ENCODE measurements at places on chromosomes 2 and 18.
A peak's percentile ranks its signal among the peaks of the same experiment; 100 is the strongest.

DNA sequence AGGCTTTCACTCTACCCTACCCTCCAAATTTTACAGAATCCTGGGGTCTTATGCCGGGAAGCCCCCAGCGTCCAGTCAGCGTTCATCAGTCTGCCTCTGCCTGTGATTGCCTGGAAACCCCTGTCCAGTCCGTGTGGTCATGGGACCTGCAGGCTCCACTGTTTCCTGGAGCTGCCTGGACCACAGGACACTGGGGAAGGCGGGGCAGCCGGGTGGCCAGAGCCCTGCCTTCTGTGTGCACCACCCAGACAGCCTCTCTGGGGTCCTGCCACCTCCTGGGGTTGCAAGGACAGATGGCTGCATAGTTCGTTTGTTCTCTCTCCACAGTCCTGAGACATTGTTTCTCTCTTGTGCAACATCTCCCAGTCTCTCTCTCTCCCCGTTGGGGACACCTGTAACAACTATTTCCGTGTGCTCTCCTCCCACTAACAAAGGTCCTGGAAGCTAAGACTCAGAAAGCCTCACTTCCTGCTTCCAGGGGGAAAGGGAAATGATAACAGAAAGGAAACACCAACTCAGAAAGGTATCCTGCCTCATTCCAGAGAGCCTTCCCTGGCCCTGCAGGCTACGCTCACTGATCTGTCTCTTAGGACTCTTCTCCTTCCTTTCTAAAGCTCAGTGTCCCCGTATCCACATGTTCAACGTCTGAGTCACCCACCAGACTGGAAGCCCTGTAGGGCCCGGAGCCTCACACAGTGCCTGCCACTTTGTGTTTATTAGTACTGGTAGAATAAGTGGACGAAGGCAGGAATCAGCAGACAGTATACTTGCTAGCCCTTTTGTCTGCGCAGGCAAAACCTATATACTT lies 192.8 kb upstream of the RAB12 start:
- no peak for DNase-seq

DNA sequence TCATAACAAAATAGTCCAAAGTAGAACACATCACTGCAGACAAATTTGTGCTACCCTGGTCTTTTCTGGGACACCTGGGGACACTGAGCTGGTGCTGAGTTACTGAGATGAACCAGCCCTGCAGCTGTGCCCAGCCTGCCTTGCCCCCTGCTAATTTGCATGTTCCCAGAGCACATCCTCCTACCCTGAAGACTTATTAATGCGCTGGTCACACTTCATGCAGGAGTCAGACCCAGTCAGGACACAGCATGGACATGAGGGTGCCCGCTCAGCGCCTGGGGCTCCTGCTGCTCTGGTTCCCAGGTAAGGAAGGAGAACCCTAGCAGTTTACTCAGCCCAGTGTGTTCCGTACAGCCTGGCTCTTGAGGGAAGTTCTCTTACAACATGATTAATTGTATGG lies 1518.3 kb downstream of the RPIA start:
- DNase-seq: no peak

- no peak for DNase-seq
These were observed 107.1 kb upstream of the TCF4 start for GRCh38 chr18:55695091-55695490.

- no peak for DNase-seq
These were observed 9.4 kb downstream of the GPD2 start for GRCh38 chr2:156445296-156446220.

DNA sequence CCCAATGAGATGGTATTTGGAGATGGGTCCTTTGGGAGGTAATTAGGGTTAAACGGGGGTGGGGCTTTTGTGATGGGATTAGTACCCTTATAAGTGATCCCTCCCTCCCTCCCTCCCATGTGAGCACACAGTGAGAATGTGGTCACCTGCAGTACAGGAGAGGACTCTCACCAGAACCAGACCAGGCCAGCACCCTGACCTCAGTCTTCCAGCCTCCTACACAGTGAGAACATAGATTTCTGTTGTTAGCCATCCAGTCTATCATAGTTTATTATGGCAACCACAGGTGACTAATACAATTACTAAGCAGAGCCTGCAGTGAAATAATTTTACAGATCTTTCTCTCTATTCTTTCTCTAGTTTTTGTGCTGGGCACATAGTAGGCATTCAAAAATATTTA lies 137.7 kb upstream of the PKDCC start:
- no peak for DNase-seq

DNA sequence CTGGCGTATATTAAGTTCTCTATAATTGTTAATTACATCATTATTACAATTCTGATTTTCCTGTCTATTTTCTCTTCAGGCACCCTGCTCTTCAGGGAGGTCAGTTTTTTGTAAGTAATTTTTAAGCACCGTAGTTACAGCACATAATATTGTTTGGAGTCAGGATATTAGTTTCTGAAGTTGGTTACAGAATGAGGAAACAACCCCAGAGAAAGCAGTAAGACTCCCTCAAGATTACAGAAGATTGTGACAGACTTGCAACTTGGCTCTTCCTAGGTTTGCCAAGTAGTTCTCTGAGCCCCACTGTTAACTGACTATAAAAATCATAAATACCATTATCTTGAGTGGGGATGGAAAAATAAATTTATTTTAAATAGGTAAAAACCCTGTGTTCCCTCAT lies 921 bp downstream of the RPE start:
- no peak for DNase-seq

DNA sequence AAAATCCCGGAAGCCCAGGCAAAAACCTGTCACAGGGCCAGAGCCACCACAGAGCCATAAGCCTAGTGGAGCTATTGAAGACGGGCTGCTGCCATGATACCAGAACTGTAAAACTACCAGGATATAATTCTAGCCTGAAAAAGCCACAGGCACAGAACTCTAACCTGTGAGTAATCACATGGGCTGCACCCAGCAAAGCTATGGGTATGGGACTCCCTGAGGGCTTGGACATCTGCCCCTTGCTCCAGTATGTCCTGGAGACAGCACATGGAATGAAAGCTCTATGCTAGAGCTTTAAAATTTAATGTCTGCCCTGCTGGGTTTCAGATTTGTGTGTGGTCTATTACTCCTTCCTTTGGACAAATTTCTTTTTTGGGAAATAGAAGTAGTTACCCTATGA lies 2183.6 kb upstream of the CELF4 start:
- no peak for DNase-seq

DNA sequence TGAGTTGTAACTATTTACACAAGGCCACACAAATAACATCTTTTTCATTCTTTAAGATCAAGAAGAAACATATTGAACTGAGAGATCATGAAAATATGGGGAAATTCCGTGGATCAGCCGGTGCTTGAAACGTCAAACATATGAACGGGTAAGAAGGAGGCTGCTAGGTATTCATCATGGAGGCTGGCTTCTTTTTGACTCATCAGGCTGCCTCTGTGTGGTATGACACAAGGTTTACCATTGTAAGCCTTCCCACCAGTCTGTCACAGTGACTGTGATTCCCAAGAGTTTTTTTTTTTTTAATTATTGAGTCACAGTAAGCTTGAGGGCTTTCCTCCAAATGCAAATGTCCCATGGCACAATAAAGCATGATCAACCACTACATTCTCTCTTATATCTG lies 506.9 kb downstream of the BCL11A start:
- no peak for DNase-seq

GRCh38 chr2:223832241-223832903 lies 5.0 kb downstream of the AP1S3 start:
- DNase-seq: no peak

GRCh38 chr2:134107402-134107801 lies 146.5 kb upstream of the MGAT5 start:
- no peak for DNase-seq

DNA sequence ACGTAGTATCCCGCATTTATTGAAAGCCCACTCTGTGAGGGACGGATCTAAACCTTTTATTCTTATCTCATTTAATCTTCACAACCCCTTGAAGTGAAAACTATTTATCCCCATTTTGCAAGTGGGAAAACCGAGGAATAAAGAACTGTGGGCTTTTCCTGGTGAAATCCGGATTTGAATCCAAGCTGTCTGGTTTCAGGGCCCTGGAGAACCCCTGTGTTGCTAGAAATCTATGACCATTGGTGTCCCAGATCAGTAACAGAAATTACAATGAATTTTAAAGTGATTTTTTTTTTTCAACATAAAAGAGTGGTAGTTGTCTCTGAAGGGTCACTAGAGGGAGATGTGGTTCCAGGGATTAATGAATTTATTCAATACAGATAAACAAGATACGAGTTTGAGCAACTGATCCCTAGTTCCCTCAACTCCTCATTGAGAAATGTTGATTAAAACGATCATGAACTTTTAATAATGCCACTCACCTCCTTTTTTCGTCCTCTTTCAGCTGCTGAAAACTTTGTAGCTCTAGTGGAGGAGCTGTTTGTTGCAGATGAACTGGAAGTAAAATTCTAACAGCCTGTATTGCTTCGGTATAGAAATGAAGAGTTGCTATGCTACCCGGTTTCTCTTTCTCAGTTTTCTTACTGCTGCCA lies 940 bp downstream of the XRCC5 start:
- DNase-seq: peak; percentile 46

DNA sequence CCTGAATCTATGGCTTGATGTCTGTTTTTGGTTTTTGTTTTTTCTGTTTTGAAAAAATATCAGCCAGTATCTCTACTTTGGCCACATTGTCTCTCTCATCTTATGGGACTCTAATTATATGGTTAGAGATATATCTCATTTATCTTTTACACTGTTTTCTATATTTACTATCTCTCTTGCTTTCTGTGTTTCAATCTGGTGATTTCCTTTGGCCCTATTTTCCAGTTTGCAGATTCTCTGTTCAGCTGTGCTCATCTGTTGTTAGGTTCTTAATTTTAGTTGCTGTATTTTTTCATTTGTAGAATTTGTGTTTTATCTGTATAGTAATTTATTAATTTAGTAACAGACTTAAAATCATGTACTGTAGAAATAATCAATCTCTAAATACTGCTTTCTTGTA lies 41.3 kb upstream of the ELAC1 start:
- no peak for DNase-seq

DNA sequence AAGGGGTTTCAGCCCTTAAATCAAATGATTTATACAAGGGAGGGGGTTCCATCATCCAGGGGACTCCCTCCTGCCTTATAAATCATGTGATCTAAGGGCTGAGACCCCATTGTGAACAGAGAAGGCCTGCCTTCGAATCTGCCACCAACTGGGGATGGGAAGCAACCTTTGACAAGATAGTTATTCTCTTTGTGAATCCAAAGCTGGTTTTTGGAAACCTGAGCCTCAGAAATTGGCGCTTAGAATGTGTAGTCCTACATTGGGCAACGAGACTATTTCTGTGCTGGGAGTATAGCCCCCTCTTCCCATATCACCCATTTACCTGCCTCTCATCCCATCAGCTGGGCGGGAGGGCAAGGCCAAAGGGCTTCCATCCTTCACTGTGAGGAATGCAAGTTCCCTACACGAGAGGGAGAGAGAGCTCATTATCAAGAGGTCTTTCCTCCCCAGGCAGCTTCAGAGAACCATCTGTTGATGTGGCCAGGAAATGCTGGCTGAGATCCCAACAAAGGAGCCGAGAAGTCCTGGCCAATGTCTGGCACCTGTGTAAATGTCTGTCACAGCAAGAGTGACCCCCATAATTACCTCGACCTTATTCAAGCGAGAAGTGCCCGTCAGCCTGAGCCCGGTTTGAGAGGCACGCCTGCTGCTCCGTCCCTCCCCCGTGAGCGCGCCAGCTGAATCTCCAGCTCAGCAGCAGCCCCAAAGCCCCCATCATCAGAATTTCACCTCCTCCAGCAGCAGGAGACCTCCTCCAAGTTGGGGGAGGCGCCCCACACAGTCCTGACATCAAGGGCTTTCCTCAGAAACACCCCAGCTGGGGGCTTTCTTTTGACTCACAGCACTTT lies 48.4 kb upstream of the APCDD1 start:
- DNase-seq: peak; percentile 21

GRCh38 chr2:148935791-148936190 lies 60.8 kb downstream of the KIF5C start:
- DNase-seq: no peak

DNA sequence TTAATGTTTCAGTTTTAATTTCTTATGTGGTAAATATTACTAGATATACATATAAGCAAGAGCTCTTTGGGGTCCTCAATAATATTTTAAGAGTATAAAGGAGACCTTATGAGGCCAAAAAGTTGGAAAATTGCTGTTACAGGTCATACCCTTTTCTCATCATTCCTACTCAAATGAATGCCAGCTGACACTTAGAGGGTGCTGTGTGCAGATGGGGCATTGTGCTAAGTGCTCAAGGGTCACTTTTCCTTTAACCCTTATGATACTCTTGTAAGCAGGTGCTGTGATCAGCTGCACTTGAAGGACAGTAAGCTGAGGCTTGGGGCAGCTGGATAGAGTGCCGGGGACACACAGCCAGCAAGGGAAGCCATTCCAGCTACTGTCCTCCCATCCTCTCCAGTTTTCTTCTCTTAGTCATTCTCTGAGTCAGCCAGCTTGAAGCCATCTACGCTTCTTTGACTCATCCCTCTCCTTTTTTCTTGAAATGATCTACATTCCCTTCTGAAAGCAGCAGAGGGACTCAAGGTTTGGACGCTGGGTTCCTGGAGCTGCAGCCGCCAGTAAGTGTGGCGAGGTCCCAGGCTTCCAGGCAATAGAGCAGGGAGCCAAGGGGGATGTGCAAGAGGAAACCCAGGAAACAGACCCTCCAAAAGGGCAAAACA lies 42.0 kb upstream of the CREB1 start:
- peak; percentile 27 for DNase-seq

DNA sequence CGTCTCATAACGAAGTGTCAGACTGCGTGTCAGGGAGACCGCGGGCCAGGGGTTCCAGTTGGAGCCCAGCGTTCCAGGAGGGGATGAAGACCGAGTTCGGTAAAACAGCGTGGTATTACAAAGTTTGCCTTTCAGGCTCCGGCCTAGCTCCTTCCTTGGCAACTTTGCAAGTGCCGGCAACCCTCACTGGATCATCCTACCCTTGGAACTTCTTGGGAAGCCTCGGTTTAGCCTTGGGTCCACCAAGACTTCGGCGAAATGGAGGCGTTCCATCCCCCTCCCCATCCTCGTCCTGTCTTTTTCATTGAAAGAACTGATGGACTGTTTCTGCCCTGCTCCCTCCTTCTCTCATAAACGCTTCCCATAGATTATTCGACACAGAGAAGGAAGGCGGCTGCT lies 10.4 kb upstream of the SKOR2 start:
- no peak for DNase-seq

DNA sequence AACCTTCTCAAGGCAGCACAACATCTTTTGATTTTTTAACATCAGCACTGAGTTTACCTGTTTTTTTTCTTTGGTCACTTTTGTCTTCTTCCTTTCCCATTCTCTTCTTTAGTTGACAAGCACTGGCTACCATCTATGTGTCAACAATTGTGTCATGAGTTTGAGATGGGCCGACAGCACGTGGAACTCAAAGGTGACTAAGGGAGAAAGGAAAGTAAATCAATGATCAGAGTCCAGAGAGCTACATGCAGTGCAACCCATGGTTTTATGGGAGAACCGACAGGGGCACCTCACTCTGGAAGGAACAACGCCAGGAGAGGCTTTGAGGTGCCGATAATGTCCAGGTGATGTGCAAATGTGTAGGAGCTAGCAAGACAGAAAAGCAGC lies 755.5 kb downstream of the RNF144A start:
- no peak for DNase-seq

DNA sequence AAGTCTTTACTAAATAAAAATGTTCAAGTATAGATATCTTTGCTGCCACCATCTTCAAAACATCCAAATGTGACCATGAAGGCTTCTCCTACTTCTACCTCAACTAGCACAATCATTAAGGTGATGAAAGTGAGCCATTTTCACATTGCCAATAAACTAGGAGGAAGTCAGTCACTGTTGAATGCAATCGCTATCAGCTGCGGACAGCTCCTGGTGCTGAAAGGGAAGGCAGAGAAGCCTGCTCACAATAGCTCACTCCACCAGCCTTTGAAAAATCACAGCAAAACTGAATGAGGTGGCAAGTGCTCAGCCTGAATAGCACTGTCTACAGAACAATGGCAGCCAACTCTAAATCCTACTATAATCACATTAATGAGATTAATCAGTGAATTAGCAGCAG lies 2.2 kb downstream of the MYT1L start:
- peak; percentile 55 for DNase-seq
